A549 treated with AZD2906 at 1 μM for 4 hours (cell line): ENCODE measurements at places on chromosomes 7 and 10. TPM values are rescaled to one million over a fixed set of nuclear protein-coding genes. Genes with fewer than 3 reads are reported as not detected.

The EEPD1 gene
- 56.7 to 64.3 TPM (median 59.0 TPM) in 5 replicates for total RNA-seq

The SCART1 gene
- total RNA-seq, result 0.10 to 0.32 TPM (median 0.20 TPM) in 5 replicates

The SHTN1 gene
- total RNA-seq, result 20.2 to 30.3 TPM (median 25.1 TPM) in 5 replicates

The SYPL1 gene
- 85.5 to 98.8 TPM (median 89.8 TPM) in 5 replicates for total RNA-seq

The SOSTDC1 gene
- total RNA-seq, result not detected in 5 replicates

The MYL7 gene
- not detected in 5 replicates for total RNA-seq

The DOCK4 gene
- total RNA-seq, result 5.9 to 8.1 TPM (median 7.0 TPM) in 5 replicates

The SPDYE1 gene
- total RNA-seq, result not detected in 5 replicates

The CALHM1 gene
- total RNA-seq, result 0.02 TPM in 1 of 5 replicates, not detected in the others

The TSPAN12 gene
- 0.25 to 0.48 TPM (median 0.34 TPM) in 5 replicates for total RNA-seq

The C7orf57 gene
- 0.29 to 0.35 TPM (median 0.33 TPM) in 5 replicates for total RNA-seq

The DBF4 gene
- total RNA-seq, result 24.8 to 31.2 TPM (median 26.3 TPM) in 5 replicates

The SH2D4B gene
- total RNA-seq, result 0.02 to 0.06 TPM (median 0.03 TPM) in 4 of 5 replicates, not detected in the other

The UCMA gene
- total RNA-seq, result not detected in 5 replicates

The ENKUR gene
- total RNA-seq, result 0.19 to 0.65 TPM (median 0.33 TPM) in 5 replicates

The TAS2R60 gene
- not detected in 5 replicates for total RNA-seq

The NPC1L1 gene
- total RNA-seq, result 0.06 to 0.09 TPM (median 0.08 TPM) in 5 replicates

The AGR3 gene
- total RNA-seq, result 0.28 TPM in 1 of 5 replicates, not detected in the others
